NCI-H1105 treated with DMSO at 0.1 percent for 48 hours (cell line): ENCODE measurements at places on chromosomes 16 and 17.

DNA sequence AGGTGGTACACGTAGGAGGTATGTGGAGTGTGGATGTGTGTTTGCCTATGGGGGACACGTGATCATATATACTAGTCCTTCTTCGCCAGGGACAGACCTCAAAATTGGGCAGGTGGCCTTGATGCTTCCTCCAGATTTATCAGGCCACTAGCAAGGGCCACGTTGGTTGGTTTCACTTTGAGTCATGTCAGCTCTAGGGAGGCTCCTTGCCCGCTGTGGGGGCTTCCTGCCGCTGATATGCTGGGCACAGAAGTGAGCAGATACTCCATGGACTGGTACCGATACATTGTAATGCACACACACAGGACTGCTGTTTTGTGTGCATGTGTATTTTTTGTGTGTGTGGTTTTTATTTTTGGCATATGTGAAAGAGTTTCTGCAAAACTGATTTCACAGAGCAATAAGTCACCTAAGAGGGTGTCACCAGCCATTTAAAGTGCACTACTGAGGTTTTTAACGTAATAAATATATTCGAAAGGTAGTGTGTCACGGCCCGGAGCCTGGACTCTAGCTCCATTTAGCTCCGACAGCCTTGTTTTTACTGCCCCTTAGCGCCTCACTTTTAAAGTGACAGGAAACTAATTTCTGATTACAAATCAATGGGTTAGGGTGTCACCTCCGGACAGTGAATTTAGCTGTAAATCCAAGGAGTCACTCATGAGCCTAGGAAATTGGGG lies 605.5 kb upstream of the SALL1 start:
- DNase-seq = no peak

DNA sequence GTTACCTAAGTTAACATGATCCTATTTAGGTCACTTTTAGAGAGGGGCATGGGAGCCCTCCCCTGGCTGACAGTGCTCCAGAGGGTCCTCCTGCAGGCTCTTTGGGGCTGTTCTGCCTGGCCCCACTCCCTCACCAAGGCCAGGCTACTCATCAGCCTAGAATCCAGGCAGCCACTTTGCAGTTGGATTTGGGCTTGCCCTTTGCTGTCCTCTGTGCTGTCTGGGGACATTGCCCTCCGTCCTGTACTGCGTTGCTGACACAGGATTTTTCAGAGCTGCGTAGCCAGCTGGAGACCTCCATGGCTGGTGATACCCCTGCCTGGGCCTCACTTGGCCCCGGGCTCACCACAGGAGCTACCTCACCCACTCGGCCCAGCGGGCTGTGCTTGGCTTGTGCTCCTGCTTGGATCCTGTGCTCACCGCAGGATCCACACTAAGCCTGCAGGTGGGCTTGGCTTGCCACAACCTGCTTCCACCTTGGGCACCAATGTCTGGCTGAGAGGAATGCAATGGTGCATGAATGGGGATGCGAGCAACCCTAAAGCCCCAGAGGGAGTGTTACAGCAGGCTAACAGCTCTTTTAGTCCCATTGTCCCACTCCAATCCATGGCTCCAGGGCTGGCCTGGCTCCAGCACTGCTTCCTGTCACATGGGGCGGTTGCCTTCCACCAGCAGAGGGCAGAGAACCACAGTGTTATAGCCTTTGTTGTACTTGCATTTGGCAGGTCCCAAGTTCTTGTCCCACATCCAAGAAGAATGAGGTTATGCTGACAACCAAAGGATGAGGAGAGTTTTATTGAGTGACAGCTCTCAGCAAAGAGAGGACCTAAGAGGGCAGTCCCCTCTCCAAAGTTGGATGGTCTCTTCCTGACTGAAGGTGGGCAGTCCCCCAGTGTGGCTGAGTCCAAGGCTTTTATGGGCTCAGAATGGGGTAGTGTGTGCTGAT lies 21.5 kb downstream of the CCL4 start:
- DNase-seq = no peak

DNA sequence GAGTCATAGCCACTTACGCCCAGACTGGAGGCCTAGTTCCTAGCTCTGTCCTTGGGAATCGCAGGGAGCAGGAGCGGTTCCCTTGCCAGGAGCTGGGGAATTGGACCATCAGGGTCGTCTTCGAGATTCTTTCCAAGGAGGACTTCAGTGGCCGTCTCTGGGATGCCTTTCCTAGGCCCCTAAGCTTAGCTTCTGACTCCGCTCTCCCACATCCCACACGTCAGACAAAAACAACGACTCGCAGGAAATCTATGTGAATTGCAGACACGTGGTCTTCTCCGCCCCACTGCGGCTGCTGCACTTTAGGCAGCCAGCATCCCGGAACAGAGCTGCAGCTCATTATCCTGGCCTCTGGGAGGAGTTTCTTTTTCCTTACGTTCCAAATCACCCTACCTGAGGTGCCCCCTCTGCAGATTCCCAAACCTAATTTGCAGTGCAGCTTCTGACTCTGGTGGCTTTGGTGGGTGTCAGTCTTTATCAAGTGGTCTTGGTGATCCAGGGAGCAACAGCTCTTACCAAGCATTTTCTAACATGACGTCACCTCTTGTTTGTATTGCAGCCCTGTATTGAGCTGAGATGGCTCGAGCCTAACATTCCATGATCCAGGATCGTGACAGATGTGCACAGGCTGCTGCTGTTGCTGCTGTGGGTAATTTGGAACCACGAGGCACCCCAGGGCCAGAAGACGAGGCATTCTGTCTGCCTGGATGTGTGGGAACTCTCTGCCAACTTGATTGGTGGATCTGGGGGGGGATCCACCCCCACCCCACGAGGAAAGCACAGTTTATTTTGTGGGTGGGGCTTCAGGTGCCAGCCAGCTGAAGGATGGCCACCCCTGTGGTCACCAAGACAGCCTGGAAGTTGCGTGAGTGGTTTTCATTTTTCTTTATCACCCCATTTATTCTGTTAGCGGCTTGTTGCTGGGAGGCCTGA lies 1.1 kb downstream of the KATNB1 start:
- peak; percentile 20 for DNase-seq

GRCh38 chr16:15960124-15960971 lies 10.9 kb downstream of the ABCC1 start:
- DNase-seq = no peak

- no peak for DNase-seq
These were observed 1.2 kb downstream of the CYBC1 start for GRCh38 chr17:82449131-82449882.

- DNase-seq = peak; percentile 26
These were observed 26.4 kb downstream of the USP10 start for GRCh38 chr16:84726079-84726668.
